Thyroid gland (tissue), 4 donors: ENCODE measurements at places on chromosomes 5 and 9. TPM values are rescaled to one million over a fixed set of nuclear protein-coding genes. Genes with fewer than 3 reads are reported as not detected.

- no peak overlapping the region for H3K27ac ChIP-seq
- peaks cover 40% of the 10 kb centered on the region for H3K4me1 ChIP-seq
- H3K4me3 ChIP-seq, result no peak overlapping the region
- no peaks in the 10 kb centered on the region for H3K27me3 ChIP-seq
- DNase-seq, result no peak
Measured at GRCh38 chr5:139685886-139686285, 37.7 kb downstream of the CXXC5 start.

- H3K4me1 ChIP-seq, result peaks cover 21% of the 10 kb centered on the region
- H3K4me3 ChIP-seq, result no peak overlapping the region
- no peaks in the 10 kb centered on the region for H3K36me3 ChIP-seq
- H3K27me3 ChIP-seq, result no peaks in the 10 kb centered on the region
Measured at GRCh38 chr5:134651531-134651930, 2.9 kb downstream of the SEC24A start.

- no peaks in the 10 kb centered on the region for H3K36me3 ChIP-seq
- no peak overlapping the region for H3K27ac ChIP-seq
- no peaks in the 10 kb centered on the region for H3K27me3 ChIP-seq
Measured at GRCh38 chr9:72443855-72444254, 77.6 kb upstream of the TMC1 start.

DNA sequence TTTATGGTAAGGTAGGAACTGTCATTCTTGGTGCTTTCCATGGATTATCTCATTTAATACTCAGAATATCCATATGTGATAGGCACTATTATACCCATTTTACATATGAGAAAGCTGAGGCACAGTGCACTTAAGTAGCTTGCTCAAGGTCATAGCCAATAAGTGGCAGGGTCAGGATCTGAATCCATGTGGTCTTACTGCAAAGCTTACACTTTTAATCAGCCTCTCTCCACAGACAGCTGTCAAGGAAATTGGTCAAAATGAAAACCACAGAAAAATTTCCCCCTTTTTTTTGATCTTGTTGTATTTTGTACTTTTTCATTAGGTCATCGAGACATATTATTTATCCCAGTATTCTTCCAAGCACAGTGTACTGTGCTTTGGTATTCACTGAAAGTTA lies 78.5 kb downstream of the ERCC6L2 start:
- no peaks in the 10 kb centered on the region for H3K27me3 ChIP-seq
- no peaks in the 10 kb centered on the region for H3K36me3 ChIP-seq
- DNase-seq, result no peak
- H3K4me3 ChIP-seq, result no peak overlapping the region
- no peak overlapping the region for H3K27ac ChIP-seq

- no peak overlapping the region for H3K27ac ChIP-seq
- H3K4me1 ChIP-seq, result no peaks in the 10 kb centered on the region
- no peak for DNase-seq
- no peaks in the 10 kb centered on the region for H3K27me3 ChIP-seq
- H3K4me3 ChIP-seq, result no peak overlapping the region
Measured at GRCh38 chr9:93801120-93801519, 154.0 kb downstream of the BARX1 start.

DNA sequence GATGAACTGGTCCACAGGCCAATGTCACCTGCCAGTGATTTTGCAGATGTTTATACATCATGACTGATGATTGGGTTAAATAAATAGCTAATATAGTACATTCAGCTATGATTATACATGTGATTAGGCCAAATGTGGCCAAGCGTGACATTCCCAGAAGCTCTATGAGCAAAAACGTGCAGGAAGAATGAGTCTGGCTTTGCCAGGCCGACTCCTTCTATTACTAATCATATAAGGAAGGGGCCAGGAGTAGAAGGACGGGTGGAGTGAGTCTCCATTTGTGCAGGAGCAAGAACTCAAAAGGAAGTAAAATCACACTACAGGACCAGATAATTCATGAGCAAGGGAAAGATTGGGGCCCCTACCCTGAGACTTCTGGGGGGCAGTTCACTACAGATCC lies 178.2 kb downstream of the ROR2 start:
- no peak overlapping the region for H3K27ac ChIP-seq
- peaks cover 30% of the 10 kb centered on the region for H3K4me1 ChIP-seq
- no peaks in the 10 kb centered on the region for H3K36me3 ChIP-seq
- H3K4me3 ChIP-seq, result no peak overlapping the region
- DNase-seq, result no peak
- H3K27me3 ChIP-seq, result no peaks in the 10 kb centered on the region

DNA sequence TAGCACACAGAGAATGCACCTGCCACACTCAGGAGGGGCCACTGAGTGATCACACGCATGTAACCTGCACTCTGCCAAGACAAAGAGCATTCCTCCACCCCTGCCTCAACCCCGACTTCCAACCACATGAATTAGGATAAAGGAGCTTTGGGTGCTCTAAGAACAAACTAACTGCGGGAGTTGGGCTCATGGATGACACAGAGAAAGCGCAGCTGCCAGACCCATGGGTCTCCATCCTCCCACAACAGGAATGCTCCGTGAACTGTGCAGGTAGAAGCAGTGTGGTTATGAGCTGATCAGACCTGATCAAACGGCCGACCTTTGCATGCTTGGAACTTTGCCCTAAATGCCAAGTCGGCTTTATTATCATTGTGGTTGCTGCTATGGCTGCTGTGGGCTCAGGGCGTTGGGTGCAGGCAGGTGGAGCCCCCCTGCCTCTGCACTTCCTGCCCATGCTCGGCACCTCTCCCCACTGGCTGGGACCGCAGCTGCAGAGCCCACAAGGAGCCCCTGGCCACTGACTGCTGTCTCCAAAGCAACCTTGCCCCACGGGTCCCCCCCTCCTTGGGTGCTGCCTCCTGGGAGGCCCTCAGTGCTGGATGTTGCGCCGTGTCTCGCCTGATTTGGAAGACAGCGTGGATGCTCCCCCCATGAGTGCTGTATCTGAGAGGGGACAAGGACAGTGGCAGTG lies 2.6 kb upstream of the SLC6A3 start:
- DNase-seq, result no peak
- H3K27ac ChIP-seq, result no peak overlapping the region
- H3K4me1 ChIP-seq, result peaks cover 11% of the 10 kb centered on the region
- H3K27me3 ChIP-seq, result peaks cover 13% of the 10 kb centered on the region
- no peaks in the 10 kb centered on the region for H3K36me3 ChIP-seq

GRCh38 chr5:119353686-119354366 lies 2.0 kb upstream of the TNFAIP8 start:
- H3K27me3 ChIP-seq, result no peaks in the 10 kb centered on the region
- no peak for DNase-seq
- H3K36me3 ChIP-seq, result no peaks in the 10 kb centered on the region
- H3K27ac ChIP-seq, result no peak overlapping the region

GRCh38 chr9:132697230-132697629 lies 27.0 kb downstream of the GTF3C4 start:
- H3K4me1 ChIP-seq, result no peaks in the 10 kb centered on the region
- no peaks in the 10 kb centered on the region for H3K27me3 ChIP-seq
- peaks cover under 1% of the 10 kb centered on the region for H3K36me3 ChIP-seq
- H3K4me3 ChIP-seq, result no peak overlapping the region

GRCh38 chr5:68950125-68950524 lies 143.7 kb upstream of the SLC30A5 start:
- H3K4me3 ChIP-seq, result no peak overlapping the region
- H3K36me3 ChIP-seq, result no peaks in the 10 kb centered on the region
- H3K4me1 ChIP-seq, result peaks cover 14% of the 10 kb centered on the region
- H3K27ac ChIP-seq, result no peak overlapping the region
- no peaks in the 10 kb centered on the region for H3K27me3 ChIP-seq
- no peak for DNase-seq

GRCh38 chr5:79636981-79637733 lies 24.9 kb downstream of the TENT2 start:
- peaks cover 5% of the 10 kb centered on the region for H3K36me3 ChIP-seq
- H3K27me3 ChIP-seq, result no peaks in the 10 kb centered on the region
- DNase-seq, result no peak
- no peak overlapping the region for H3K27ac ChIP-seq
- H3K4me3 ChIP-seq, result no peak overlapping the region

GRCh38 chr5:29779141-29779540 lies 1414.3 kb upstream of the CDH6 start:
- H3K4me3 ChIP-seq, result no peak overlapping the region
- H3K36me3 ChIP-seq, result no peaks in the 10 kb centered on the region
- H3K27me3 ChIP-seq, result no peaks in the 10 kb centered on the region
- H3K4me1 ChIP-seq, result no peaks in the 10 kb centered on the region
- H3K27ac ChIP-seq, result no peak overlapping the region

DNA sequence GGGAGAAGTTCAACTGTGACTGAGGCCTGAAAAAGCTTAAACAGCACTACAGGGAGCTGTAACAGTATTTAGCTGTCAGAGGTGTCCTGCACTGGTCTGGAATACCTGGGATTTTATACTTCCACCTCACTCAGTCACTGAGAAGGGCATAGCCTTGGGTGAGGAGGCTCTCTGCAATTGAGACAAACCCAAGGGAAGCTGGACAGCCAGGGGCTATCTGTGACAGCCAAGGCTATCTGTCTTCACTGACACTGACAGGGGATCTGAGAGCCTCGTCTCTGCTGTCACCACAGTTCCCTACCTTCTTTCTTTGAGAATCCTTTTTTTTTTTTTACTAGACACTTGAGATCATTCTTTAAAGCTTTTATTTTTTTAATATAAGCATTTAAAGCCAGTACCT lies 356.2 kb upstream of the CD180 start:
- no peak overlapping the region for H3K27ac ChIP-seq
- H3K4me3 ChIP-seq, result no peak overlapping the region
- H3K36me3 ChIP-seq, result no peaks in the 10 kb centered on the region
- no peaks in the 10 kb centered on the region for H3K27me3 ChIP-seq

DNA sequence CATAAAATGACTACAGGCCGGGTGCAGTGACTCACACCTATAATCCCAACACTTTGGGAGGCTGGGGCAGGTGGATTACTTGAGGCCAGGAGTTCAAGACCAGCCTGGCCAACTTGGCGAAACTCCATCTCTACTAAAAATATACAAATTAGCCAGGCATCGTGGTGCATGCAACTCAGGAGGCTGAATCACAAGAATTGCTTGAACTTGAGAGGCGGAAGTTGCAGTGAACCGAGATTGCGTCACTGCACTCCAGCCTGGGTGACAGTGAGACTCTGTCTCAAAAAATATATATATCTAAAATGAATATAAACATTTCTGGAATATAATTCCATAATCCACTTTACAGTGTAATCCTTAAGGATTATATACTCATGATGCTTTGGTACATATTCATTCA lies 66.5 kb downstream of the TEX10 start:
- peaks cover 17% of the 10 kb centered on the region for H3K36me3 ChIP-seq
- DNase-seq, result no peak
- H3K4me3 ChIP-seq, result no peak overlapping the region
- H3K4me1 ChIP-seq, result no peaks in the 10 kb centered on the region

DNA sequence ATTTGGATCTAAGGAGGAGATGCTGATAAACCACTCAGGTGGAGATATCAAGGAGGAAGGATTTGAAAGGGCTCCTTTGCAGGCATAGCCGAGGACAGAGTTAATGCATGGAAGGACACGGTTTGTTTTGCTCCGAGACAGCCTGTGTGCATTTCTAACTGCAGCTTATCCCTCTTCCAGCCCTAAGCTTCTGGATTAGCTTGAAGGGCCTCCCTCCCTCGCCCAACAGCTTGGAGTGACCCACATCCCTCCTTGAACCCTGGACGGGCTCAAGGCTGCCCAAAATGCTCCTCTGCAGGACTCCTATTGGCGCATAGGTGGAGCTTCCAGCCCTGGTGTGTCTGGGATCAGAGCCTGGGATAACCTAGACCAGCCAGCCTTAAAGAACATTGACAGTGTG lies 66.7 kb downstream of the PPARGC1B start:
- H3K27me3 ChIP-seq, result no peaks in the 10 kb centered on the region
- H3K4me3 ChIP-seq, result no peak overlapping the region
- DNase-seq, result no peak
- no peaks in the 10 kb centered on the region for H3K36me3 ChIP-seq

- H3K4me1 ChIP-seq, result peaks cover 9% of the 10 kb centered on the region
- no peak for DNase-seq
- H3K27me3 ChIP-seq, result no peaks in the 10 kb centered on the region
- H3K4me3 ChIP-seq, result no peak overlapping the region
Measured at GRCh38 chr5:181054138-181054537, 14.1 kb downstream of the BTNL9 start.

GRCh38 chr5:98839469-98840383 lies 66.3 kb downstream of the RGMB start:
- DNase-seq, result no peak
- no peak overlapping the region for H3K4me3 ChIP-seq
- no peaks in the 10 kb centered on the region for H3K4me1 ChIP-seq
- no peak overlapping the region for H3K27ac ChIP-seq
- no peaks in the 10 kb centered on the region for H3K27me3 ChIP-seq

GRCh38 chr5:82374637-82375036 lies 96.5 kb upstream of the RPS23 start:
- no peaks in the 10 kb centered on the region for H3K4me1 ChIP-seq
- no peaks in the 10 kb centered on the region for H3K36me3 ChIP-seq
- H3K4me3 ChIP-seq, result no peak overlapping the region
- no peaks in the 10 kb centered on the region for H3K27me3 ChIP-seq
- no peak for DNase-seq
- H3K27ac ChIP-seq, result no peak overlapping the region

DNA sequence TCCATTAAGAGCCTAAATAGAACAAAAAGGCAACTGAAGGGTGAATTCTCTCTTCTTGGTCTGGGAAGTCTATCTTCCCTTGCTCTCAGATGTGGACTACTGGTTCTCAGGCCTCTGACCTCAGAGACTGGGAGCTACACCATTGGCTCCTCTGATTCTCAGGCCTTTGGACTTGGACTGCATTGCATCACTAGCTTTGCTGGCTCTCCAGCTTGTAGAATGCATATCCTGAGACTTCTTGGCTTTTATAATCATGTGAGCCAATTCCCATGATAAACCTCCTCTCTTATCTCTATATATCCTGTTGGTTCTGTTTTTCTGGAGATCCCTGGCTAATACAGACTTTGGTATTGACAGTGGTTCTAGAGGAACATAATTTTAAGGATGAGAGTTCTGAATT lies 89.8 kb downstream of the PSAT1 start:
- no peak for DNase-seq
- H3K36me3 ChIP-seq, result no peaks in the 10 kb centered on the region
- H3K4me1 ChIP-seq, result no peaks in the 10 kb centered on the region
- H3K27me3 ChIP-seq, result no peaks in the 10 kb centered on the region

The HEMGN gene
- not detected for total RNA-seq

The PLCXD3 gene
- 10.9 TPM for total RNA-seq

The CDKN2B-AS1 gene
- total RNA-seq, result 0.38 TPM

The NTMT1 gene
- 19.6 TPM for total RNA-seq

The DAPK1 gene
- total RNA-seq, result 39.9 TPM

The RARS1 gene
- 72.2 TPM for total RNA-seq

The ENTPD2 gene
- total RNA-seq, result not detected

The SUSD3 gene
- 3.6 TPM for total RNA-seq

The MEIKIN gene
- total RNA-seq, result not detected
